Memory B cell (primary cell): ENCODE measurements at places on chromosomes 5 and 9.

GRCh38 chr9:29069376-29069775 lies 1496.1 kb upstream of the C9orf72 start:
- H3K4me3 ChIP-seq: no peak overlapping the region
- no peaks in the 10 kb centered on the region for H3K27me3 ChIP-seq
- no peaks in the 10 kb centered on the region for H3K36me3 ChIP-seq
- H3K4me1 ChIP-seq: no peaks in the 10 kb centered on the region

- H3K27ac ChIP-seq: no peak overlapping the region
- DNase-seq: no peak
- H3K4me1 ChIP-seq: no peaks in the 10 kb centered on the region
- H3K27me3 ChIP-seq: no peaks in the 10 kb centered on the region
- H3K4me3 ChIP-seq: no peak overlapping the region
Observed at GRCh38 chr5:98042961-98043360, 730.5 kb upstream of the RGMB start.

- H3K36me3 ChIP-seq: no peaks in the 10 kb centered on the region
- H3K27ac ChIP-seq: no peak overlapping the region
- no peak for DNase-seq
Observed at GRCh38 chr5:149037817-149038216, 25.0 kb downstream of the SH3TC2 start.

GRCh38 chr9:131714161-131714646 lies 25.7 kb downstream of the RAPGEF1 start:
- no peak overlapping the region for H3K27ac ChIP-seq
- no peak overlapping the region for H3K4me3 ChIP-seq

DNA sequence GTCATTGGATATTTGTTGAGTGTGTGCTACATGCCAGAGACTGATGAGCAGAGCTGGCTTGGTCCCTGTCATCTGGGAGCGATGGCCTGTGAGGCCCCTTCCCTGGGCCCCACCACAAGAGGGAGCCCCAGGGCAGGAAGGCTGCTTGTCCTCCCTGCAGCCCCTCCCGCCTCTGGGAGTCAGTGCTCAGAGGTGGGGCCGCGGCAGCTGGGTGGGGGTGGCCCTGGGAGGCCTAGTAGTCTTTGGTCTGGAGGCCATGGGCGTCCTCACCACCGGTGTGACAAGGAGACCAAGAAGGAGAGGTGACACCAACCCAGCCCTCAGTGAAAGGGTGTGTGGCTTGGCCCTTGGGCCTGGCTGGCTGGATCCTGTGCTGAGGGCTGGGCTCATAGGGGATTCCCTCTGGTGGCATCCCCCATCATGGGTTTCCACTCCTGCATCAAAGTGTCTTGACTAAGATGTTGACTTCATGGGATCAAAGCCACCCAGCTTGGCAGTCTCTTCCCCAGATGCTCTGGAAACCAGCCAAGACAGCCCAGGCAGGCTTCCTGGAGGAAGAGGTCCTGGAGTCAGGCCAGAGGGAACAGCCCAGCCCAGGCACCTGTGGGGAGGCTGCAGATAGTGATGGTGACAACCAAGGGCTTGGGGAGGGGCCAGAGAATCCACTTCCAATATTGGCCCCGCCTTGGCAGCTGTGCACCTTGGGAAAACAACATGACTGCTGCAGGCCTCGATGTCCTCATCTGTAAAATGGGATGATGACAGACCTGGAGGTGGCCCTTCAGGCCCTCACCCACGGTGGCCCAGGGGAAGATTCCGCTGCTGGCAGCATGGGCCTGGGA lies 166.7 kb downstream of the GAPVD1 start:
- no peak overlapping the region for H3K4me3 ChIP-seq
- no peaks in the 10 kb centered on the region for H3K4me1 ChIP-seq
- no peaks in the 10 kb centered on the region for H3K27me3 ChIP-seq
- H3K27ac ChIP-seq: no peak overlapping the region
- DNase-seq: peak; percentile 25
- no peaks in the 10 kb centered on the region for H3K36me3 ChIP-seq

GRCh38 chr9:123465304-123465703 lies 109.3 kb downstream of the CRB2 start:
- no peak overlapping the region for H3K4me3 ChIP-seq
- H3K27me3 ChIP-seq: no peaks in the 10 kb centered on the region
- peaks cover 12% of the 10 kb centered on the region for H3K36me3 ChIP-seq
- DNase-seq: no peak
- H3K4me1 ChIP-seq: no peaks in the 10 kb centered on the region

- H3K36me3 ChIP-seq: no peaks in the 10 kb centered on the region
- no peaks in the 10 kb centered on the region for H3K27me3 ChIP-seq
- no peak overlapping the region for H3K4me3 ChIP-seq
- no peak for DNase-seq
- H3K4me1 ChIP-seq: peaks cover 17% of the 10 kb centered on the region
Observed at GRCh38 chr5:157613385-157614245, 38.0 kb upstream of the ADAM19 start.

DNA sequence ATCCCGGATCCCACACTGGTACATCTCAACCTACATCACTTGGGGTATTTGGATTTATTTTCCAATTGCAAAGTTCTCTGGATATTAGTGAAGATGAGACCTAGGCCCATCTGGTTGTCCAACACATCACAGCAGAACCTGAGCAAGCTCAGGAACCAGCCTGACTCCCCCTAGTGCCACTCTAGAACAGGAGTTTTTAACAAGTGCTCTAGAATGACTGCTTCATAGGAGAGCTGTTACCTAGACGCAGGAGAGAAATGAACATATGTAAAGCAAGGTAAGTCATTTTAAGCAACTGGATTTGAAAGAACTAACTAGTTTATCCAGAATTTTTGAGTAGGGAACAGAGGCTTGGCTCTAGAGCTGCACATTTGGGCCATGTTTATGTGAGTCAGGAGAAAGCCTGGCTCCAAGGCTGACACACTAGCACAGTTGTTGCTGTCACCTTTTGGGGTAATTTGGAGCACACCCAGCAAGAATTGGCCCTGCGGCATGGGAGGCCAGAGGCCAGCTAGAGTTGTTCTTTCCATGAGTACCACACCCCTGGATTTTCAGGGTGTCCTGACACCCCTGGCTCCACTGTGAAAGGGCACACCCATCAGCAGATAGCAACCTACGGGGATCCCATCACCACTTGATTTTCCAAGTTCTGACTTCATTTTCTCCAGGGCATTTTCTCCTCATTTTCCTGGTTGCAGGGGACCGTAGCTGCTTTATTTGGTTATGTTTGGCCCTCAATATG lies 110.9 kb upstream of the LPAR1 start:
- H3K27me3 ChIP-seq: peaks cover 2% of the 10 kb centered on the region
- no peak overlapping the region for H3K27ac ChIP-seq
- H3K36me3 ChIP-seq: no peaks in the 10 kb centered on the region
- no peak overlapping the region for H3K4me3 ChIP-seq
- DNase-seq: no peak
- H3K4me1 ChIP-seq: no peaks in the 10 kb centered on the region

DNA sequence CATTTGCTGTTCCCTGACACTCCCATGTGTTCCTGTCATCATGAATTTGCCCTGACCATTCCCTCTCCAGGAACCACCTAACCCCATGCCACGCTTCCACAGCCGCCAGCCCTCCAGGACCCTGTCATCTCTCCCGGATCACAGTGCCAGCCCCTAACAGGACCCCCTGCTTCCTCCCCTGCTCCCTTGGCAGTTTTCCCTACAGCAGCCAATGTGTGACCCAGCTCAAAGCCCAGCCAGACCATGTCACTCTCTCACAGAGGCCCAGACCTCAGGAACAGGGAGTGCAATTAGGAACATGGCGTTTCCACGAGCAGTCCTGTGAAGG lies 8.1 kb downstream of the FOXE1 start:
- DNase-seq: no peak
- H3K4me3 ChIP-seq: no peak overlapping the region
- peaks cover 23% of the 10 kb centered on the region for H3K27me3 ChIP-seq
- H3K27ac ChIP-seq: no peak overlapping the region
- H3K36me3 ChIP-seq: peaks cover 8% of the 10 kb centered on the region

DNA sequence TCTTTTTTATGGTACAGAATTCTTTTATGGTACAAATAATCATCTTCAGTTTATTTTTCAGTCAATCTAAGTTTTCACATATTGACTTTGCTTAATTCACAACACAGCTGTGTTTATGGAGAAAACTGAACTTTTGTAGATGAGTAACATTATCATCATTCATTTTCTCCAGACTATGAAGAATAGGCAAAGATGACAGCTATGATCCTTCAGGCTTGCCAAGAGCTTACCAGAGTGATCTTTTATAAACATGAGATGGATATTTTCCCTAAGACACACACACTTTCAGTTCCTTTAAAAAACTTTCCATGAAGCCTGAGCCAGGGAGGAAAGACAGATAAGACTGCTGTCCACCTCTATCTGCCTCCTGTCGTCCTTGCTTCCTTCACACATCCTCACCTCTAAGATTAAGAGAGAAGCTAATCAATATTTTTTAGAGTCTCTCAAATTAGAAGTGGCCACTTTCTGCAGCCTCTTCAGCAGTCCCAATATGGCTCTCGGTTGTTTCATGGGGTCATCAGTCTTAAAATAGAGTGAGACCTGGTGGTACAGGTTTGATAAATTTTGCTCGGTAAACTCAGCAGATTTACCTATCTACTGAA lies 108.1 kb upstream of the SLC27A6 start:
- H3K36me3 ChIP-seq: no peaks in the 10 kb centered on the region
- no peaks in the 10 kb centered on the region for H3K4me1 ChIP-seq
- no peak overlapping the region for H3K27ac ChIP-seq
- no peaks in the 10 kb centered on the region for H3K27me3 ChIP-seq
- no peak for DNase-seq
